Breast epithelium (tissue), 4 donors: ENCODE measurements at places on chromosomes 5 and 9.

- peak overlapping the region; percentile 88 for H3K27ac ChIP-seq
- H3K36me3 ChIP-seq, result no peaks in the 10 kb centered on the region
- peak overlapping the region; percentile 73 for H3K4me3 ChIP-seq
- no peak for DNase-seq
- H3K4me1 ChIP-seq, result peaks cover 3% of the 10 kb centered on the region
Observed at GRCh38 chr5:71586052-71586940, 844 bp upstream of the MCCC2 start.

GRCh38 chr5:87560528-87560927 is 147.8 kb upstream of the CCNH start:
- H3K27me3 ChIP-seq, result no peaks in the 10 kb centered on the region
- no peaks in the 10 kb centered on the region for H3K4me1 ChIP-seq

DNA sequence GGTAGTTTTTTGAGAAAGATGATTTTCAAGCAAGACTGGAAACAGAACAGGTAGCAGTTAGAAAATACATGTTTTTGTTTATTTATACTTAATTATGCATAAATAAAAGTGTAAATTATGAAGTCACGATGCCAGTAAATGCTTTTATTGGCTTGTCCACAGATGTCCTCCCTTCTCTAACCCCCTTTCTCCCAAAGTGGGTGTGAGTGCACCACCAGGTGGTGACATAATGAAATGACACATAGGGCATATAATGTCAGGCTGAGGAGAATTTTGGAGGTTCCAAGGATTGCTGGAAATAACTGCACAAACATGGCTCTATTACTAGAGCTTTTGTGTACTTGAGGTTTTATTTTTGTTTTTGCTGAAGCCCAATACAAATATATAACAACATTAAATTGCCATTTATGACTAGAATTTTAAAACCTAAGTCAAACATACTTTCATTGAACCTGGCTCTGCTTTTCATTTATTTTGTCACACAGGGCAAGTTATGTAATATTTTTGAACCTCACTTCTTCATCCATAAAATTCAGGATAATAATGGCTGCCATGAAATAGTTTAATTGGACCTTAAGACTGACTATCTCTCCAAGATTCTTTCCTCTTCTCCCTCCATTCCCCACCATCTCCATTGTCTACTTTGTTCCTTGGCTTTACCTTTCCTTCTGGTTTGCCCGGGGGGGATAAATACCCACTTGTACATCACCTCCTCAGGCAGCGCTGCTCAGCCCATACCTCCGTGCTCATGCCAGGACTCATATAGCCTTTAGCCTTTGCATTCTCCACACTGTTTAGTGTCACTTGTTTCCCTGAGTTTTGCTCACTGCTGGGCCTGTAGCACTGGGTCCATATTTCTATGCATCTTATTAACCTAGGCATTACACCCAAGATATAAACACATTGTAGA is 168.8 kb downstream of the PDE4D start:
- H3K4me3 ChIP-seq, result no peak overlapping the region
- H3K4me1 ChIP-seq, result no peaks in the 10 kb centered on the region
- H3K27me3 ChIP-seq, result no peaks in the 10 kb centered on the region
- DNase-seq, result no peak

GRCh38 chr9:38634315-38634714 is 13.9 kb upstream of the ANKRD18A start:
- no peaks in the 10 kb centered on the region for H3K4me1 ChIP-seq
- H3K27me3 ChIP-seq, result no peaks in the 10 kb centered on the region
- H3K27ac ChIP-seq, result no peak overlapping the region
- no peaks in the 10 kb centered on the region for H3K36me3 ChIP-seq
- H3K4me3 ChIP-seq, result no peak overlapping the region

DNA sequence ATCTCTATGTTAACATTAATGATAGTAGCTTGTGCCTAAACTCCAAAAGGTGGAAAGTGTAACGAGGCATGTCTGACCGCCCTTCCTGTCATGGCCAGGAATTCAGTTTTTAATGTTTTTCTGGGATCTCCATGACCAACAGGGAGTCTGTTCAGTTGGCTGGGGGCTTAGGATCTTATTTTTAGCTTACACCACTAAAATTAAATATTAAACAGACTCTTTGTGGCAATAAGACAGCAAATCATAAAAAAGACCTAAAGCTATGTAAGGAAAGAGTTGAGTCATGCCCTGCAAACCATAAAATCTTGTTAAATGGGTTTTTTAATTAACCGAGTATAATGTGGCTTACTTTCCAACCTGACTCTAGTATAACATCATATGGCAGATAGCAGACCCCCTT is 247.8 kb downstream of the DIRAS2 start:
- DNase-seq, result no peak
- no peak overlapping the region for H3K27ac ChIP-seq
- H3K27me3 ChIP-seq, result no peaks in the 10 kb centered on the region

DNA sequence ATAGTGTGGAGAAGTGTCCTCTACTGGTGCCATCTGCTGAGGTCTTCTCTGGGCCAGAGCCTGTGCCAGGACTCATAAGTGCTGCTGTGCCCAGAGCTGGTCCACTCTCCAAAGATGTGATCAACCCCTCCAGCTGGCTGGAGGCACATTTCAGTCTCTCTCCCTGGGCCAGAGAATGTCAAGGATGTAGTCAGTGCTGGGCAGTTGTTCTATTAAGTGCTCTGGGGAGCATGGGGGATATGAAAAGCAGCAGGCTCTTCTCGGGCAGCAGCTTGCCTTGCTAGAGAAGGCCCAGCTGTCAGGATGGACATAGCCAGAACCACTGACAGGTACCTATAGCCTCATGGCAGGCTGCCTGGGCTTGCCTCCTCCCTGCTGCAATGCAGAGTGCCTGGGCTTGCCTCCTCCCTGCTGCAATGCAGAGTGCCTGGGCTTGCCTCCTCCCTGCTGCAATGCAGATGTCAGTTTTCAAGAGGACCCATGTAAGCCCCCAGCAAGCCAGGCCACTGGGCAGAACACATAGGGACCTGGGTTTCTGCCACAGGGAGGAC is 157.2 kb upstream of the PANK3 start:
- no peaks in the 10 kb centered on the region for H3K4me1 ChIP-seq
- no peaks in the 10 kb centered on the region for H3K36me3 ChIP-seq
- no peak overlapping the region for H3K27ac ChIP-seq
- no peak for DNase-seq

DNA sequence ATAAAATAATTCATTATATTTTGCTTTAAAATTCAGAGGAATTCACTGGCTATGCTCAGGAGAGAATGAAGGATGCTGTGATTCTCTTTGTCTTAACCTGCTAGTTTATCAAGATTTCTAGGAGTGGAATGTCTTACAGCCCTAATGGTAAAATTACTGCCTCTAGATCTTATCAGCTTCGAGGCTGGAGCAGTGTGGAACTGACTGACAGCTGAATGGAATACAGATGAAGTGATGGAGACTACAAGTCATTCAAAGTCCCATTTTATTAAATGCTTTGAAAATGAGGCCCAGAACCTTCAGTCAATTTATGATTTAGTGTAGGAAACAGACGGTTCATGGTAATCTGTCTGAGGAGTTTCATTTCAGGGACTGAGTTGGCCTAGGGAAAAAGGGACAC is 202.1 kb downstream of the RFX3 start:
- no peak overlapping the region for H3K4me3 ChIP-seq
- H3K27ac ChIP-seq, result no peak overlapping the region
- DNase-seq, result no peak
- H3K36me3 ChIP-seq, result peaks cover 4% of the 10 kb centered on the region

- no peak overlapping the region for H3K27ac ChIP-seq
- no peaks in the 10 kb centered on the region for H3K36me3 ChIP-seq
- no peak for DNase-seq
- no peaks in the 10 kb centered on the region for H3K27me3 ChIP-seq
Observed at GRCh38 chr9:114790521-114790920, 15.3 kb downstream of the TNFSF15 start.

- no peaks in the 10 kb centered on the region for H3K36me3 ChIP-seq
- no peak overlapping the region for H3K27ac ChIP-seq
- no peak overlapping the region for H3K4me3 ChIP-seq
- no peaks in the 10 kb centered on the region for H3K27me3 ChIP-seq
- no peak for DNase-seq
Observed at GRCh38 chr9:92725266-92725545, 39.4 kb downstream of the BICD2 start.

DNA sequence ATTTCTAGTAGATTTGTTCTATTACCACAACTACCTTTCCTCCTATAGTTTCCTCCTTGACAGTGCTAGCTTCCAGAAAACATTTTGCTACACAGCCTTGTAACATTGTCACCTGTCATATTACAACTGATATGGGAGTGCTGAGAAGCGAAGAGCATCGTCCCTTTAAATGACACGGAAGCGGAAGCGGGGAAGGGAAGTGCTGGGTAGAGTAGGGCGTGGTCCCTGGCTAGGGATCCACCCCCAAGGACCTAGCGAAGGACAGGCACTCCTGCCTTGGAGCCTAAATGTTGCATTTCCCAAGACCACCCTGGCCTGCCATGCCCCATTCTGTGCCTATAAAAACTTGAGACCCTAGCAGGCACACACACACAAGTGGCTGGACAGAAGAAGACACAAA is 57.4 kb upstream of the RANBP6 start:
- H3K27ac ChIP-seq, result no peak overlapping the region
- no peak for DNase-seq
- no peaks in the 10 kb centered on the region for H3K4me1 ChIP-seq
- no peaks in the 10 kb centered on the region for H3K27me3 ChIP-seq
- H3K4me3 ChIP-seq, result no peak overlapping the region
